Activated naive CD8-positive, alpha-beta T cell treated with anti-CD3 and anti-CD28 coated beads, Interleukin-2, amount 50 U/mL, for 16 hours (primary cell): ENCODE measurements at places on chromosomes 6 and 20.

DNA sequence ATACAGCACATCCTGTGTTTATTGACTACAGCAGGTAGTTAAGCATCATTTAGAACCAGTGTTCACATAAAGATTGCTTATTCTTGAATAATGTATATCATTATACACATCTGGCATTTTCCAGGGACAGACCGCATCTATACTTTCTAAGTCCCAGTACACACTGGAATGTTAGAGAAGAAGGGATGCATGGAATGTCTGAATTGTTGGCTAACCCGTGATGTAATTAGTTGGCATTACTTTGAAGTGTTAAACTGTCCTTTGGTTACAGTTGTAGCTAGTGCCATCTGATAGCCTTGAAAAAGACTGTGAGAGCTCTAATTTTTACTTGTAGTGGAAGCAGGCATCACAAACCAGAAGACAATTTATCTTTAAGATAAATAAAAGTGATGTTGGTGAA is 29.8 kb upstream of the MCHR2 start:
- no peak for DNase-seq

GRCh38 chr6:106090001-106090400 is 3.9 kb downstream of the PRDM1 start:
- DNase-seq = no peak

DNA sequence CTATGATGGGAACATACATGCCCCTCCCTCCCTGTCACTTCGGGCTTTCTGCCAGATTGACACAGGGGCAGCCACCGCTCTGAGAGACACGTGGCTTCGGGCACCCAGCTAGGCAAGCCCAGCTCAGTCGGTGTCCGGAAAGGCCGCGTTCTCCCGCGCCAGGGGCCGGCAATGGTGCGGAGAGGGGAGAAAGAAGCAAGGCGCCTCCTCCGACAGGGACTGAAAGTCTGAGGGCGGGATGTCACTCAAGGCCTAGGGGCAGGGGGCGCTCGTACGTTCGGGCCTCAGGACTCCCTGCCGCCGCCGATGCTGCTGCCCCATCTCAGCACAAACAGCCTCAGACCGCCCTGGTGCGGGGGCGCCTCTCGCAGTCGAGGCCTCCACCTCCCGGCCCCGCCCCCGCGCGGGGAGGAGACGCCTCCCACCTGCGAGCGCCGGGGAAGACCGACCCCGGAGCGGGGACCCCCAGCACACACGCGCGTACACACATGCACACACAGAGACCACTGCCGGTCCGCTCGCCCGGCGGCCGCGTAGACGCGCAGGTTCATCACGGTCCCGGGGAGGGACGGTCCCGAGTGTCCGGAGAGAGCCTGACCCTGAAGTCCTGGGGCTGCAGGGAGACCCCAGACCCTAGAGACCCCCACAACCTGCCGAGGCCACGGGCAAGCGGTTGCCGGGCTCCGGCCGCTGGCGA is 1.9 kb downstream of the GRM4 start:
- DNase-seq = peak; percentile 10

DNA sequence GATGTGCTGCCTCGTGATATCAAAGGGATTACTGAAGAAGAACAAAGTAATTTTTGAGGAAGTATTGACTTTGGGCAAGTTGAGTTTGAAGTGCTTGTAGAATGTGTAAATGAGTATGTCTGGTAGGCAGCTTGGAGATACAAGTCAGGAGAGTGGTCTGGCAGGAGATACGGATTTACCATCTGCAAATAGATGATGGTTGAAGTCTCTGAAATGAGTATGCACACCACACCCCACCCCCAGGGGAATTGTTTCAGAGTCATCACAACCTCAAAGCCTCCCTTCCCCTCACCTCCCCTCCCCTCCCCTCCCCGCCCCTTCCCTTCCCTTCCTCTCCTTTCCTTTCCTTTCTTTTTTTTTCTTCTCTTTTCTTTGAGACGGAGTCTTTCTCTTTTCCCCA is 16.4 kb upstream of the MCUR1 start:
- DNase-seq = no peak

- DNase-seq = no peak
These were observed 368.7 kb upstream of the MANEA start for GRCh38 chr6:95208621-95209020.

DNA sequence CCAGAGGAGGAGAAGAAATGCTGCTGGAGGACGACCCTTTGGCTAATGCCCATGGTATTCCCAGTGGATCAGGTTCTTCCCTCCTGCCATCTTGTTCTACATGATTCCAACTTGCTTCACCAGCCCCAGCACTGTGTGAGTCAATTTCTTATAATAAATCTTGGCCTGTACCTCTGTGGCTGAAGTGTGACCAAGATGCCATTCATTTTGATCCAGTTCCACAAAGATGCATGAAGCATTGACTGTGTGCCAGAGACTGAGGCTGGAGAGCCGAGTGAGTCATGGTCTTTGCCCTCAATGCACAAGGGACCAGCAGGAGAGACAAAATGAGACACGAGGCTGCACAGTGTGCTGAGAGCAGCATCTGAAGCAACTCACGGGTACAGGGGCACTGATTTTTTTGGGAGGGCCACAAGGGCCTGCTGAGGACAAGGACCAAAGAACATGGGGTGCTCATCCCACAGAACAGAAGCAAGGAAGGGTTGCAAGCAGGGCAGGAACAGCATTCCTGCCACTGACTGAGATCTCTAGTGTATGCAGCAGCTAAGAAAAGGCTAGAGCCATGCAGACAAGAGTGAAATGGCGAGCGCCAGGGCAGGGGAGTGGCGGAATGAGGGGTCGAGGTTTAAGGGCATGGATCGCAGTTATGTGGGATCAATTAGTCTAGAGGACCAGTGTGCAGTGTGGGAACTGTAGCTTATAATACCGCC is 207.0 kb downstream of the THBS2 start:
- DNase-seq = no peak

DNA sequence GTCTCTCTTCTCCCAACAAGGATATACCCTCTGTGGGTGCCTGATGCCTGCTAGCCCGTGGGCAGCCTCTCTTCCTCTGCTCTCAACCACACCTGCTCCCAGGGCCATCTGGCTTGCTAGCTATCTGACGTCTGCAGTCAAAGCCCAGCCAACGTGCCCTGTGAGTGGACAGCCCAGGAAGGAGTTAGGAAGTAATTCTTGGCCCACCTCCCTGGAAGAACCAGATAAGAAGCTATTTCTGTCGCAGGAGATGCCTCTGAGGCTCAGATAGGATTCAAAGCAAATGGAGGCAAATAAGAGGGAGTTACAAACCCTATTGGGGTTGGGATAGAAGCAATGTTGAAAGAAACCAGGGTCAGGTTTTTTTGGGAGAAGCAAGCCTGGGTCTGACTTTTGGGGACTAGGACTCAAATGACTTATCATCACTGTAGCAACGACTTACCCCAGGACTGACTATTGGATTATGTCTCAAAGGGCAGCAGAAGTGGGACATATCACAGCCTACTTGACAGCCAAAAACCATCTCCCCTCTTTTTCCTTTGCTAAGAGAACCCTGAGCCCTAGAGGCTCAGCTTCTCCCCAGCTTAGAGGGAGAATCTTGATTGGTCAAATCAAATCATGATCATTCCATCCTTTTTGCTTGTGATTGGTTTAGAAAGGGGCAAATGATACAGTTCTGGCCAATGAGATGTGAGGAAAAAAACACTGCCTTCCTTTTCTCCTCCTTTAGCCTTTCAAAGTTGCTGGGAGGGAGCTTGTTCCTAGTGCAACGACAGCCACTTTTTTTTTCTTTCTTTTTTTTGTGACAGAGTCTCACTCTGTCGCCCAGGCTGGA is 18.0 kb upstream of the CDK5RAP1 start:
- DNase-seq = no peak

DNA sequence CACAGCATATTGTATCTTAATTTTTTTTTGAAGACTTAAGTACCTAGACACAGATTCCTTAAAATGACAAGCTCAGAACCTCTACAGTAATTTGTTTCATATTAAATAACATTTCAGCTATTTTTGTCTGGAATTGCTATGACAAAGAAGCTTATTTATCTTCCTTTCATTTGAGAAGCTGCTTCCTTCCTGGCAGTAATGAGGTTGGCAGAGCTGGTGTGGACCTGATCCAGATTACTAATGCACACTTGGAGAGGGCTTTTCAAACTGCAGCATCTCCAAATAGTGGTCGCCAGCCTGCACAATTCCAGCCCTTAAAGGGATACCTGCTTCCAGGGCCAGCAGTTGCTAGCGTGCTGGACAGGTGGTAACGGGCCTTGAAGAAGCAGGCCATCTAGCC is 12.1 kb downstream of the PTCHD4 start:
- no peak for DNase-seq

- no peak for DNase-seq
These were observed 3.7 kb downstream of the PRSS16 start for GRCh38 chr6:27251112-27251605.

DNA sequence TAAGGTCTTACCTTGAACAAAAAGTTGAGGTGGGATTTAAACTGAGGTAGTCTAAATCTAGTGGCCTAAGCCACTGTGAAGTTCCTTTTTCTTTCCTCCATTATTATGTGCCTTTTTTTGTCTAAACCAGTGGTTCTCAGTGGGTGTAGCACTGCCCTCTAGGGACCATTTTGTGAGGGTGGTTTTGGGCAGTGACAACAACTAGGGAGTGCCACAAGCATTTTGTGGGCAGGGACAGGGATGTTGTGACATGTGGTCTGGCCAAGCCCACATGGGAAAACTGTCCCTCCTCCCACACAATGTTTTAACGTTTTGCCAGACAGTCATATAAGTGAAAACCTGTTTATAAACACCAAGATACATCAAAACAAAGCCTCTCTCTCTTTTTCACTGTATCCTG is 899.4 kb upstream of the FLRT3 start:
- DNase-seq = no peak

- no peak for DNase-seq
These were observed 11.9 kb downstream of the NT5E start for GRCh38 chr6:85461798-85462170.

GRCh38 chr20:59938696-59939051 is 1.4 kb downstream of the PPP1R3D start:
- DNase-seq = no peak

GRCh38 chr20:31717478-31718201 is 5.0 kb downstream of the BCL2L1 start:
- DNase-seq = no peak

- no peak for DNase-seq
These were observed 42.6 kb downstream of the TBC1D7 start for GRCh38 chr6:13285705-13286104.

DNA sequence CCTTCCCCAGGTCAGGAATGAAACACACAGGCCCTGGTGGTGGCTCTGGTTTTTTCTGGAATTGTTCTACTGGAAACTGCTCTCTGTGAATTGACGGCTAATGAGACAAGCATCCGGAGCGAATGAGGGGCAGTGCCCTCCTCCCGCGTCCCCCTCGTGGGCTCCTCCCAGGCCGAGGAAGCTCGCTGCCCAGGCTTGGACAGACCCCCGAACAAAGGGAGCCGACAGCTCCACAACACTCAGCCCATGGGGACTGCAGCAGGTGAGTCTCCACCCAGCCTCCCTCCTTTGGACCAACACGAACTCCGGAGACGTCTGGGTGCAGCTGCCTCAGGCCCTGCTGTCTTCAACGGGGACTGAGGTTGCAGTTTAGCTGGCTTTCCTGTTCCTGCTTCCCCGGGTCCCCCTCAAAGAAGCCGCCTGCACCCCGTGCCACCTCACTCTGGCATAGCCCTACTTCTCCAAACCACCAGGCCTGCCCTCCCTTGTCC is 31.3 kb upstream of the AFDN start:
- no peak for DNase-seq

DNA sequence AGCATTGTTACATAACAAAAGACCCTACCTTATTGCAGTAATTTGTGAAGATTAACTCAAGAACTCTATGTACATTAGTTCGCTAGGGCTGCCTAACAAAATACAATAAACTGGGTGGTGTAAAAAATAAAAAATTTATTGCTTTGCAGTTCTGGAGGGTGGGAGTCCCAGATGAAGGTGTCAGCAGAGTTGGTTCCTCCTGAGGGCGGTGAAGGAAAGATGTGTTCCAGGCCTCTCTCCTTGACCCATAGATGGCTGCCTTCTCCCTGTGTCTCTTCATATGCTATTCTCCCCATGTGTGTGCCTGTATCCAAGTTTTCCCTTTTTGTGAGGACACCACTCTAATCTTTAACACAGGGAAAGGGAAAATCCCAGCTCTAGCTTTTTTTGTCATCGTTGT is 305 bp upstream of the VNN1 start:
- DNase-seq = no peak

GRCh38 chr6:17998003-17998402 is 10.6 kb upstream of the KIF13A start:
- DNase-seq = no peak

- no peak for DNase-seq
These were observed 1133.5 kb upstream of the MAP3K7 start for GRCh38 chr6:91720324-91720723.

GRCh38 chr6:150001295-150002008 is 23.9 kb downstream of the RAET1L start:
- no peak for DNase-seq

DNA sequence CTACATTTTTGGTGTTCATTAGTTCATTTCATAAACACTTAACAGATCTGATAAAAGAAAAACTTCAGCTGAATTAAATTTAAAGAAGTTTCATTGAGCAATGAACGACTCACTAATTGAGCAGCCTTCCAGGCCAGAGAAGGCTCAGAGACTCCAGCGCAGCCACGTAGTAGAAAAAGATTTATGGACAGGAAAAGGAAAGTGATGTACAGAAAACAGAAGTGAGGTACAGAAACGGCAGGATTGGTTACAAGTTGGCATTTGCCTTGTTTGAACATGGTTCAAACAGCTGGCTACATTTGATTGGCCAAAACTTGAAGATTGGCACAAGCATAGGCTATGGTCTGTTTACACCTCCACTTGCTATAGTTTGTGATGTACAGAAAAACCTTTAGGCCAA is 166.3 kb upstream of the DTNBP1 start:
- no peak for DNase-seq

DNA sequence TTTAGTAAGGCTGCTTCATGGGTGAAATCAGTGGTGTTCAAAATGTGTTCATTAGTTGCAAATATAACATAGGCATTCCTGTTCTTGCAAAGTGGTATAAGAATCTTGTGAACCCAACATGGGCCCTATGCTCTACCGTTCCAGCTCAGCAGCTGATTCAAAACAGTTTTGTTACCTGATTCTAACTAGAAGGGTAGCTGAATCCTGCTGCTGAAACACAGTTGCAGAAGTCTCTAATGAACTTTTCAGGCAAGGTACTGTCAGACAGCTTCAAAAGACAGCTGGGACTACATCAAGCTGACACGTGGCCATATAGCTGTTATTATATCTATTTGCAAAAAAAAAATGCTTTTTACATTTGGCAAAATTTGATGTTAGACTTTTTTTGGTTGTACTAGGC is 22.7 kb downstream of the THEMIS start:
- DNase-seq = no peak

DNA sequence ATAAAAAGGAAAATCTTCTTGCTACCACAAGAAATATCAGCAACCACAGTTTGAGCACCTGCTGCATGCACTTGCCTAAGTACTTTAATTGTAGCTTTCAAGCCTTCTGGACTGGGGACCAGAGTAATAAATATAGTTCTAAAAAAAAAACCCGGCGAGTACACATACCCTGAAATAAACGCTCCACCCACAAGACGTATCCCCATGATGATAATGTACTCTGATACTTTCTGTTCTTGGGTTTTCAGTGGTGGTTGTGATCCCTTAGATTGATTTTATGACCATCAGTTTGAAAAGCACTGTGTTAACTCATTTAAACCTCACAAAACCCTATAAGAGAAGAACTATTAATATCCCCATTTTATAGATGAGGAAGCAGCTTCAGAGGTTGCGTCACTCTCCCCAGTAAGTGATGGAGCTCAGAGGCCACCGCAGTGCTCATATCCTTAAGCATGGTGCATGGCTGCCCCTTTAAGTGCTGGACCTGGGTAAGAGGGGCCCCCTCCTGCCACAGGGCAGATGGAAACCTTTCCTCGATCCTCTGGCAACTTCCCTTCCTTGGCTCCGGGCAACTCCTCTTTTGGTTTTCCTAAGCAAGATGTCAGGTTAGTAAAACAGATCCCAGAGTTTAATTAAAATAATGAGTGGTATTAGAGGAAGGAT is 67.3 kb downstream of the KCNB1 start:
- no peak for DNase-seq
